ENCODE measurements at places on chromosomes 7 and 10.

DNA sequence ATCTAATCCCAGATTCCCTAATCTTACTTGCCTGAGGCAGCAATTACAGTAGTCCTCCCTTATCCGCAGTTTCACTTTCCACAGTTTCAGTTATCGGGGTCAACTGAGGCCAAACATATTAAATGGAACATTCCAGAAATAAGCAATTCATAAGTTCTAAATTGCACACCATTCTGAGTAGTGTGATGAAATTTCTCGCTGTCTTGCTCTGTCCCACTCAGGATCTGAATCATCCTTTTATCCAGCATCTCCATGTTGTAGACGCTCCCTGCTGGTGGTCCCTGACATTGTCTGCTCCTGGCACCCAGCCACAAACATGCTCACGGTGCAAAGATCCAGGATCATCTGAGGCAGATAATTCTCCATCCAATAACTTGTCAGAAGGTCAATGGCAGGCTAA is 128.7 kb upstream of the CXCL12 start:
- DNase-seq: no peak

DNA sequence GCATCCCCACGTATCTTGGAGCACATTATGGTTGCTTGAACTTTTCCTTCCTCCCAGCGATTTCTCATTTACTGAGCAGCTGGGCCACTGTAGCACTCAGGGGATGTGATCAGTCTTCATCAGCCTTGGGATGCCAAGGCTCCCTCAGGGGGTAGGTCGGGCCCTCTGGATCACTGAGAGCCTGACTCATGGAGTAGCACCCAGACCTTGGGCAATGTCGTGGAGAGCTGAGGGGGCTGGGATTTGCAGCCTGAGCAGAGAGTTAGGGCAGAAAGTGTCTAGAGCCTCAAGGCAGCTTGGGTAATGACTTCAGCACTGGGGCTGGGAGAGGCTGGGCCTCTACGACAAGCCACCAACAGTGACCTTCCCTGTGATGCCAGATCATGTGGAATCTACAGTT is 86.5 kb upstream of the CXCL12 start:
- no peak for DNase-seq

- no peak for DNase-seq
Measured at GRCh38 chr7:101586906-101587677, 42.0 kb downstream of the MYL10 start.

DNA sequence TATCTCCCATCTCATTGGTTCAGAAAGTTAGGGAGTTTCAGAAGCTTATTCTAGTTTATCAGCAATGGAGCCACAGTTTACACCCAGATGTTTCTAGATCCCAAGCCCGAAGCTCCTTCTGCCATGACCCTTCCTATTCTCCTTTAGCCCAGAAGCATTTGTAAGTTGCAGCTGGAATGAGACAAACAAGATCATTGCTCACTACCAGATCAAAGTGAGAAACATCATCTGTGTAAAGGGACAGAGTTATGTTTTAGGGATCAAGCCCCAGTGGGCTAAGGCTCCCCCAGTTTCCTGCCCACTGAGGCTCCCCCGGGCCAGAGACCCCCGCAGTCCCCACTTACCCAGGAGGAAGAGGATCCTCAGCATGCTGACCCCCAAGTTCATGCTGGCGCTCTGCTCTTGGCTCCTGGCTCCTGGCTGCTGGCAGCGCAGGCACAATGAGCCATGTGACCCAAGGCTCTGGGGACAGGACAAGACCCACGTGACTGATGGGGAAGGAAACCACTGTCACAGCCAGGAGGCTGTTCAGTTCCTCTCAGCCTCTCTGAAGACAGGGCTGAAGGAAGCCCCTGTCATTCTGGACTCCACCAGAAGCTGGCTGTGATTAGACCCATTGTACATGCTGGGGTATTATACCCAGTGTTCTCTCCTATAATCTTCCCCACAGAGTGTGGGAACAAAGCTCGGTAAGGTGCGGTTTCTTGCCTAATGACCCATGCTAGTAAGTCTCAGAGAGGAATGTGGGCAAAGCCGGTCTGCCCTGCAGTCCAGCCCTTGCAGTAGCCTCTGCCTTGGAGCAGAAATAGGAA is at the start of gene TMEM273:
TSS of gene TMEM273 (minus strand) at position 442 of the 812 bp plus-strand sequence. CDS start at position 387, 55 bp downstream.
- DNase-seq: peak; percentile 41

- DNase-seq: no peak
Measured at GRCh38 chr7:33807155-33807530, 98.2 kb upstream of the BMPER start.

DNA sequence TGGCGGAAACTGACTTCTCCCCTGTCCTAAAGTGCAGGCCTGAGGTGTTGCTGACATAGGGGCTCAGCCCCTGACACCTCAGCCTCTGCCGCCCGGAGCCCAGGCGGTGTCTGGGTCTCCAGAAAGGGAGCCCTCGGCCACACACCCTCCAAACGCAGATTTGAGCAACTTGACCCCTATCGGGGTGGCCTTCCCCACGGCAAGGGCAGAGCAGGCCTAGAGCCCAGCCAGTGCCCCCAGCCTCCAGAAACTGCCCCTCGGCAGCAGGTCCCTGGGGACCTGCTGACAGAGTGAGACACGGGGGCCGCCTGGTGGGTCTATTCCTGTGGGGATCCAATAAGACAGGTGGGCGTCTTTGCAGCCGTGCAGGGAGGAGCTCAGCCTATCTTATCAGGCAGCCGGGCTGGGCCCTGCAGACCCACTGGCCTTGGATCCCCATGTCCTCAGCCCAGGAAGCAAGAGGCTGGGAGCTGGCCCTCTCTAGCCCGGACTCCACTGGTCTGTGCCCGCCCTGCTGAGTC is 11.0 kb downstream of the TMEM184A start:
- no peak for DNase-seq

GRCh38 chr7:83413424-83413823 is 235.5 kb downstream of the SEMA3E start:
- no peak for DNase-seq

DNA sequence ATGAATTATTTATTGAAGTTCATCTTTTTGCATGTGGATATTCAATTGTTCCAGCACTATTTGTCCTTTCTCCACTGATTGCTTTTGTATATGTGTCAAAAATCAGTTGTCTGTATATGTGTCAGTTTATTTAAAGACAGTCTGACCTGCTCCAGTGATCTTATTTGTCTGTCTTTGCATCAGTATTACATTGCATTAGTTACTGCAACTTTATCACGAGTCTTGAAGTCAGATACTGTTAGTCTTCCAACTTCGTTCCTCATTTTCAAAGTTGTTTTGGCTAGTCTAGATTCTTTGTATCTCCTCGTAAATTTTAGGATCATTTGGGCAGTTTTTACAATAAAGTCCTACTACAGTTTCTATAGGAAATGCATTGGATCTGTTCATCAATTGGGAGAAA is 166.4 kb downstream of the CELF2 start:
- DNase-seq: no peak

DNA sequence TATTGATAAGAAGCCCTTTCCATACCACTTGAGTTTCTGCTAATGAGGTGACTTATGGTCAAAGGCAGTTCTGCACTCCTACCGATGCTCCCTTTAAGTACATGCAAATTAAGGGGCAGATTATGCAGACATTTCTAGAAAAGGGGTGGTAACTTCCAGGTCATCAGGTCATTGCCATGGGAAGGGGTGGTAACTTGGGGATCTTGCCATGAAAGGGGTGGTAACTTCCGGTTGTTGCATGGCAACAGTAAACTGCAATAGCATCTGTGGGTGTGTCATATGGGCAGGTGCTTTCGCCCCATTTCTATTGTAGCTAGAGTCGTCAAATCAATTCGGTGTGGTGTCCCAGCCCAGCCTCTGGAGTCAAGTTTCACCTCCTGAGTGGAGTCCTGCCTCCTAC is 150.9 kb downstream of the UBE2H start:
- no peak for DNase-seq

DNA sequence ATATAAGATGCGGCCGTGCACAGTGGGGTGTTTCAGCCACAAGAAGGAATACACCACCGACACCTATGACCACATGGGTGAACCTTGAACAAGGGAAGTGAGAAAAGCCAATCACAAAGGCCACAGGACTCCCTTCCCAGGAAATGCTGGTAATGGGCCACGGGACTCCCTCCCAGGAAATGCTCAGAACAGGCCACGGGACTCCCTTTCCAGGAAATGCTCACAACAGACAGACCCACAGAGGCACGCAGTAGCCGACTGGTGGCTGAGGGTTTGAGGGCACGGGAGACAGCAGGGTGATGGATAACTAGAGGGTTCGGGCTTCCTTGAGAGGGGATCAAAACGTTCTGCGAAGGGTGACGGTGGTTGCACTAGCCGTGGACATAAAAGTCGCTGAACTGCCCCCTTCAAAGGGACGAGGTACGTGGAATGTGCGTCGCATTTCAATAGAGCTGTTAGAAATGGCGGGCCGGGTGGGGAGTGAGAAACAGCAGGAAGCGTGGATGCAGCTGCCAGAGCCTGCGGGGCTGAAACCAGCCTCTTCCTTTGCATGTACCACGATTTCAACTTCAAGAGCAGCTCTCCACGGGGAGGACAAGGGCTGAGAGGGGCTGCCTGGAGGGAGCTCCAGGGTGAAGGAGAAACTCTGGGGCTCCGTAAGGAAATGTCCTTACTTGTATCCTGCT is 274.0 kb downstream of the ELFN1 start:
- DNase-seq: peak; percentile 24

- DNase-seq: peak; percentile 46
Measured at GRCh38 chr7:36487756-36488336, 98.2 kb downstream of the ANLN start.

DNA sequence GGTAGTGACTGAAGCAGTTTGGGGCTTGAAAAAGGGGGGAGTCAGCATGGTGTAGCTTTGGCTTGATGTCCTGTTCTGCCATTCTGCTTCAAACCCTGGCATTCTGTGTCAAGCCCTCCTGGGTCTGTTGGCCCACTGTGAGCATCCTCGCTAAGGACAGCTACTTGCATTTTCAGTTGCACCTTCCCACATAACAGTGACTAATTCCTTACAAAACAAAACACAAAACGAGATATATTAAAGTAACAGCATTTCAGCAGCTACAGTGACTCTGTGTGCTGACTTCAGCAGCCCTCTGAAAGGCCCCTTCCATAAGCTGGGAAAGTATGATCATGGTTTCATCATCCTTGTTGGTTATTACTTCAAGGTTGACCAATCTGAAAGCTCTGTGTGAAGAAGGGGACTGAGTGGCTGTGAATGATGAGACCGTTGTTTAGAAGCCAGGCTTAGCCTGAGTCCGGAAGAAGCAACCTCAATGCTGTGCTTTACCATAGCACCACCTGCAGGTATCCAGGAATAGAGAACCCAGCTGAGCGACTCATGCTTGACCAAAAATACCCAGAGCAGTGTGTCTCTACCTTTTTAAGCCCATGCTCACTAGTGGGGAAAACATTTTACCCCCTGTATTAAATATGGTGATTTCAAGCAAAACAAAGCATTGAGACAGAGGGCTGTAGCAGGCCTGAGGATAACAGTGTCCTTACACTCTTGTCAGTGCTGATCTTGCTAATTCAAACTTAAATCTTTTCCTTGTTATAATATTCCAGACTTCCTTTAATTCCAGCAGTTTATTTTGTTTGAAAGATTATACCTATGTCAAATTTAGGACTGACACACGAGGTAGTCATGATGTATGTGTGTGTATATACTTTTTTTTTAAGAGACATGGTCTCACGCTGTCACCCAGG is 42.6 kb upstream of the CC2D2B start:
- DNase-seq: peak; percentile 51

- DNase-seq: no peak
Measured at GRCh38 chr7:146397141-146397540, 280.5 kb downstream of the CNTNAP2 start.

DNA sequence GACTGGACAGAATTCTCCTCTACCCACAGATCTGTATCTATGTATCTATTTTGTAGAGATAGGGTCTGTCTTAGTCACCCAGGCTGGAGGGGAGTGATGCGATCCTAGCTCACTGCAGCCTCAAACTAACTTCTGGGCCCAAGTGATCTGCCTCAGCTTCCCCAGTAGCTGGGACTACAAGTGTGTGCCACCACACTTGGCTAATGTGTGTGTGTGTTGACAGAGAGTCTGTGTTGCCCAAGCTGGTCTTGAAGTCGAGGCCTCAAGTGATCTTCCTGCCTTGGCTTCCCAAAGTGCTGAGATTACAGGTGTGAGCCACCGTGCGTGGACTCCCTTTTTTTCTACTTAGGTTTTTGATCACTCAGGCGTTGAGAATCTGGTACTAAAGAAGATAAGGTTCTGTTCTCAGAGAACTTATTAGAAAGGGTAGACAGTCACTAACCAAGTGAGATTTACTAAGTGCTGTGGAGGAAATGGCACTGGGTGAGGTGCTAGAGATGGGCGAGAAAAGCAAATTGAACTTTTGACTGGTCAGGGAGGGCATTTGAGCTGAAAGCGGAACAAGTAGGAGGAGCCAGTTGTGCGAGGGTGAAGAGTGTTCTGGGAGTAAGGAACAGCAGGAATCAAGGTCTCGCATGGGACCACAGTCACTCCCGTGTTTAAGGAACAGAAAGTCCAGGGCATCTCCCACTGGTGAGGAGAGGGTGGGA is 18.0 kb downstream of the NDUFB2 start:
- DNase-seq: no peak

- DNase-seq: no peak
Measured at GRCh38 chr7:24769014-24769830, 12.0 kb upstream of the GSDME start.

DNA sequence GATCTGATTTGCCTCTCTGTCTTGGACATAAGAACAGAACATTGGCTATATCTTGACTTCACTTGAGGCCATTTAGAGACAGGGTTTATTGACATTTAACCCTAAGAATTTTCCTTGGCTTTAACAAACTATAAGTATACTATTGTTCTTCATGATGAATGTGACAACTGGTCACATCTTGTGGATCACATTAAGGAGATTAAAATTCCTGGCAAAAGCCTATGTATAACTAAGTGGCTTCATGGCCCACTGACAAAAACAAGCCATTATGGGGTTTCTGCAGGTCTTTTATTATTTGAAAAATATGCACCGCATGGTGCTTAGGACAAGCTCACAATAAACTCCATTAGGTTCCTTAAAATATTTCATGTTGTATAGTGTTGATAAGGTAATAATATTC is 54.8 kb downstream of the THNSL1 start:
- DNase-seq: no peak

GRCh38 chr7:45978010-45978681 is 57.1 kb upstream of the IGFBP3 start:
- DNase-seq: no peak

- DNase-seq: no peak
Measured at GRCh38 chr7:68183176-68183575, 1186.5 kb downstream of the TYW1 start.

GRCh38 chr7:127390817-127391590 is 1.5 kb downstream of the ZNF800 start:
- DNase-seq: no peak

DNA sequence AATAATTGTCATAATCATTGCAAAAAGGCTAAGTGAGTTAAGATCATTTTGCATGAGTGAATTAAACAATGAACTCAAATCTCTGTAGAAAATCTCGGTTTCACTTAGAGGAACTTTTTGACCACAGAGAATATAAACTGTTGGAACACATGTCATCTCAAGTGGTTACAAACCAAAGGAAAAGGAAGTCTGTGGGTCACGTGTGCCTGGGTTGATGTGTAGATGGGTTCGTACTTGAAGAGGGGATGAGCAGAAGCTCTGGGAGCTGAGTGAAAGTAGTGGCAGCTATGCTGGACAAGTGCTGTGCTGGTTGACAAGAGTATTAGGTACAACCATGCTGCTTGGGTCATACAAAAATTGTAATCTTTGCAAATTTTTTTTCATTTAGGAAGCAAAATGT is 35.0 kb downstream of the GLRX3 start:
- peak; percentile 46 for DNase-seq

GRCh38 chr10:47116445-47116844 is 183.6 kb upstream of the GDF10 start:
- DNase-seq: no peak

- no peak for DNase-seq
Measured at GRCh38 chr10:85936161-85936560, 430.4 kb downstream of the GRID1 start.

Data from CD4-positive, alpha-beta T cell treated with Interleukin-17A for 4 hours (primary cell).